ENCODE measurements at places on chromosomes 4 and X.
A peak's percentile ranks its signal among the peaks of the same experiment; 100 is the strongest.

DNA sequence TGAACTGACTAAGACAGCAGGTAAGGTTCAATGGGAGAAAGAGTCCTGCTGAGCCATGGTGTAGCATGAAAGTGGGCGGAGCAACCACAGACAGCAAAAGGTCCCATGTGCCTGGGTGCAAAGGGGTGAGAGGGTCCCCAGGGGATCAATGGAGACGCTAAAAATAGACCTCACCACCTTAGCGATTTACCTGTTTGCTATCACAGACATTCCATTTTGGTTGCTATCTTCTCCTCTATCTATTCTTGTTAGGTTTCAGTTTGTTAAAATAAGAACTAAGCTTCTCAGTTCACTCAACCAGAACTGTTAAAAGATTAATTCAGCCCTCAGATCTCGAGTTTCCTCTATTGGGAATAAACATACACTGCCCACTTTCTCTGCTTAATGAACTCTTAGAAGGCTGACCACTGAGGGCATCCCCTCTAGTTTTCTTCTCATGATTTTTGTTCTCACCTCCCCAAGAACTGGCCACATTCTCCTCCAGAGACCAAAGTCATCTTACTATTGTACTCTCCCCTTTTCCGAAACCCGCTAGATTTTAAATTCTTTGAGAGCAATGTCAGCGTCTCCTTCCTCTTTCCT, 136.7 kb downstream of the PARM1 start:
- DNase-seq: no peak

- peak; percentile 23 for DNase-seq
Observed at GRCh38 chr4:140152751-140153418, 1.1 kb downstream of the MAML3 start.

DNA sequence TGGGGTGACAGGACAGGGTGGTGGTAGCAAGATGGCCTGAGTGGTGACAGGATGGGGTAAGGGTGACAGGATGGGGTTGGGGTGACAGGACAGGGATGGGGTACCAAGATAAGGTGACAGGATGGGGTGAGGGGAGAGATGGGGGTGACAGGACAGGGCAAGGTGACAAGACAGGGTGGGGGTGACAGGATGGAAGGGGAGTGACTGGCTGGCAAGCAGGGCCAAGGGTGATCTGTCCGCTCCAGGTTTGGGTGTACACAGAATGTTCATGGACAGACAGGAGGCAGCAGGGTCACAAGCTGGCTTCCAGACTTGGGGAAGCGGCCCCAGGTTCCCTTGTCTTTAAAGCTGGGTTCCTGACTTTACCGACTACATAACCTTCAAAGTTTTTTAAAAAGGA, 23.3 kb downstream of the RNF212 start:
- DNase-seq: no peak

DNA sequence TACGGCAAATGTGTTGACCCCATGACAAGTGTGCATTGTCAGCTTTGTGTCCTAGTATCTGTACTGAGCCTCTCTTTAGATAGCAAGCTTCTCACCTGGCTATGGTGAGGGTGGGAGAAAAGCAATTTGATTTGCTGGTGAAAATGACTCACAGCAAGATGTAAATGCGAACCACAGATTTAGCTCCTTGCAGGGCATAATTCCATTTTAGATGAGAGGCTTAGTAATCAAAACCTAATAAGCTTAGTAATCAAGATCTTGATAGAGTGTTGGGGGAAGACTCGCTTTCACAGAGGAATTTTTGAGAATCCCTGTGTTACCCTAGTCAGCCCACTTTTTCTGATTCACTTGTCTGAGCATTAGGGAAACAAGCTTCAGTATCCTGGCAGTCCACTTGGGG, 7.7 kb upstream of the OCIAD2 start:
- DNase-seq: no peak

GRCh38 chrX:39149761-39150160, 348.5 kb downstream of the MID1IP1 start:
- DNase-seq: peak; percentile 52

All from stimulated activated CD4-positive, alpha-beta T cell treated with anti-CD3 and anti-CD28 coated beads, Interleukin-15, amount 100 ng/mL, for 1 hour (primary cell).